ENCODE measurements at places on chromosomes 2 and 18.
A peak's percentile ranks its signal among the peaks of the same experiment; 100 is the strongest.

- DNase-seq: peak; percentile 76
Measured at GRCh38 chr2:199462956-199463692, 5.4 kb upstream of the SATB2 start.

- DNase-seq: no peak
Measured at GRCh38 chr2:112946086-112946485, 31.7 kb upstream of the IL36G start.

- no peak for DNase-seq
Measured at GRCh38 chr2:1653956-1654695, 90.2 kb downstream of the PXDN start.

DNA sequence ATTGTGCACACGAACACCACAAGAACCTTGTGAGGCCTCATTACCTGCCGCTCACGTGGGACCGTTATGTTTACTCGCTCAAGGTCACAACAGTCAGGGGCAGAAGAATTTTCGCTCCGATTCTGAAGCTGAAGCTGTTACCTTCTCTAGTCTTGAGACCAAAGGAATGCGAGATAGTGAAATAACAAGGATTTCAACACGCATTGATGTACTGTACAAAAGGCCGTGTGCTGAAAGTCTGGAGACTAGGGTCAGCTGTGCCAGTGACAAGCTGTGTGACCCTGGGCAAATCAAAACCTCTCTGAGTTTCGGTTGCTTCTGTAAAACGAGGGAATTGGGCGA is 583 bp downstream of the NEMP2 start:
- DNase-seq: no peak

DNA sequence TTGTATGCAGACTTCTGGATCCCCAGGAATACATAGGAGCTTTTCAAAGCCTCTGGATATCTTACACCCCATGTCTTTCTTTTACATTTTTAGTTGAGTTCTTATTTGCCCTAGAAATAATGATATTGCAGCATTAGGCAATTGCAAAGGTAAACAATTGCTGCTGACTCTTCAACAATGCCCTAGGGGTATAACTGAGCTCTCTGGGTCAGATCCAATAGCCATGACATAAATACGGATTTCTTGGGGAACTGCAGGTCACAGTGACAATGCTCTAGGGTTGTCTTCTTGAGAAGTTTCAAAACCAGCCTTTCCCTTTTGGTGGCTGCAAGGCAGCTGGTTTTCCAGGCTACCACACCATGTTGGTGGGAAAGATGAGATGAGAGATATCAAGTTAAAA is 16.5 kb upstream of the OR6B3 start:
- peak; percentile 88 for DNase-seq

GRCh38 chr2:161625314-161625919 is 1.2 kb downstream of the SLC4A10 start:
- no peak for DNase-seq

DNA sequence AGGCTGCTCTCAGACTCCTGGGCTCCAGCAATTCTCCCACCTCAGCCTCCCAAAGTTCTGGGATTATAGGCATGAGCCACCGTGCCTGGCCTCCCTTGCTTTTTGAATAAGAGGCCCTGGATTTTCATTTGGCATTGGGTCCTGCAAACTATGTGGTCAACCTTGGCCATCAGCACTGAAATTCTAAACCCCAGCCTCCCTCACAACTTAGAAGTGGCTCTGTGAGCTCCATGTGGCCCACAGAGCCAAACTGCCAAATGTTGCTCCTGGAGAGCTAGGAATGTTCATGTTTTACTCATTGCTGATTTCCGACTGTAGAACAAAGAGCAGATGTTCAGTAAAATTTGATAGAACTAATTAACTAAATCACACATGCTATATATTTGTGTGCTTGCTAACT is 210.6 kb upstream of the AGAP1 start:
- DNase-seq: no peak

GRCh38 chr2:100959225-100959880 is 42.7 kb upstream of the RPL31 start:
- DNase-seq: no peak

DNA sequence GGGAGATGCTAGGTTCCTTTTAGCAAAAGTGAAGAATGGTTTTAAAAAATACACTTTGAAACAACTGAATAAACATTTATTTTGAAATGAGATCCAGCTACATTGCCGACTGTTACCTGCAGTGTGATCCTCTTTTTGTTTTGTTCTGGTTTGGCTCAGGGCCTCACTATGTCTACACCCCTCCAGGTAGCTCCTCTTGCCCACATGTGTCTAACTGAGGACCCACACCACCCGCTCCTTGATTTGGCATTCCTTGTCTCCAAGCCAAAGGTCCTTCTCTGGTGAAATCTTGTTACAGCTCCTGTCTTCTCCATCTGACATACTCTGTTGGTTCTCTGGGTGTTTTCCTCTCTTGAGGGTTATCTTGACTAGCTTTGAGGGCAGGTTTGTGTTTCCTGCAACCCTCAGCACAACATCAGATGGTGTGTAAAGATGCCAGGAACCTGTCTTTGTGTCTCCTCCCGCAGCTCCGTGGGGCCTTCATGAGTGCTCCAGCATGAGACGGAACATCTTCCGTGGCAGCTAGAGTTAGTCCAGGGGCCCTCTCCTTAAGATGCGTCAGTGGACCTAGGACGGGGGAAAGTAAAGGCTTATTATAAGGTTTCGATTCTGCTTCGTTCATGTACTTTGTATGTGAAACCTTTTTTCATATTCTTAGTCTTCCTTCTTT is 32.1 kb downstream of the MAP4K4 start:
- no peak for DNase-seq

DNA sequence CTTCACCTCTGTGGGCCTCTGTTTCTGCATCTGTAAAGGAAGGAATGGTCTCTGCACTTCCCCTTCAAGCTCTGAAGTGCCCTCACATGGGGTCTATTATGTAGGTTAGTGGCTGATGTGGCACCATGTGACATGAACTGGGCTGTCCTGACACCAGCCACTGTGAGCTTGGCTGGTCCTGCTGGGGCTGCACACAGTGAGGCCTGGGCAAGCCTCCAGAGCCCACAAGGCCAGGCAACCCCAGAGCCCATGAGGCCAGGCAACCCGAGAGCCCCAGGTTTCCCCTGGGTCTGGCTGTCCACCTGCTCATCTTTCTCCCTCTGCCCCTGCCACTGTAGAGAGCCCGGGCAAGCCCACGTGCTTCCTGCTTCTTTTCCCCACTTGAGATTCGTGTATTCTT is 150.1 kb upstream of the SMAD2 start:
- DNase-seq: no peak

DNA sequence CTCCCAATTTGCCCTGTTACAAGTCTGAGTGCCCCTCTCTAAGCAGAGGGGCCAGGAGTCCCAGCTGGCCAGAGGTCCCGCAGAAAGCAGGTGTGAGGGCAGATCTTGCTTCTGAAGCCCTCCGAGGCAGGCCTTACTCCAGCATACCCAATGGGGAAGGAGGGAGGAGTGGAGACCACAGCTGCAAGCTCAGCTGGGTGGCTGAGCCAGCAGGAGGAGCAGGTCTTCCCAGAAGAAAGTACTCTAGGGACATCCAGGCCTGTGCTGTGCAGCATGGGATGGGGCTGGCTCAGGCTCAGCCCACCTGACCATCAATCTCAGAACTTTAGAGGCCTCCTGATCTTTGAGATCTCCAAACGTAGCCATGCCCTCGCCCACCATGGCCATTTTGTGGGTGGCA is 31.3 kb downstream of the PLB1 start:
- DNase-seq: no peak

DNA sequence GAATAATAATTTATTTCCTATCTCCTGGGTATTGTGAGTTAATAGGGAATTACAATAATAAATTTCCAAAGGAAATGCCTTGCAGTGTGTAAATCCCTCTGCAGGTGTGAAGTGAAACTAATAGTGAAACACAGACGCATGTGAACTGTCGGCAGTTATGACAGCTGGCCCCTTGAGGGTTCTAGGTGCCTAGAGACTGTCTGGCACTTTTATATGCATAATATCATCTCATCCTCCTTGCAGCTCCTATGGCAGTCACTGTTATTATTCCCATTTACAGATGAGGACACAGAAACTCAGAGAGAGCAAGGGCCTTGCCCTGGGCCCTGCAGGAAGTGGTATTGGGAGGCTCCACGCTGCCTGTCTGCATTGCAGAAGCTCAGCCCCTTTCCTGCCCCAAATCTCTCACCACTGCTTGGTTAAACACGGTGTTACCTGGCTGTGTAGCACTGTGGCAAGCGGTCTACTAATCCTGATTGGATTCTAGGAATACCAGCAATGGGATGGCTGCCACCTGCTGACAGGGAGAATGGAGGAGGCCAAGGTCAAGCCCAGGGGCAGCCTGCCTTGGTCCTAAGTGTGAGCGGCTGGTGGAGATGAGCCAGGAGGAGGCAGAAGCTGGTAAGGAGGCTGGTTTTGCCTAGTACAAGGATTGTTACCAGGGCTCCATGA is 32.8 kb upstream of the ACKR3 start:
- DNase-seq: no peak

DNA sequence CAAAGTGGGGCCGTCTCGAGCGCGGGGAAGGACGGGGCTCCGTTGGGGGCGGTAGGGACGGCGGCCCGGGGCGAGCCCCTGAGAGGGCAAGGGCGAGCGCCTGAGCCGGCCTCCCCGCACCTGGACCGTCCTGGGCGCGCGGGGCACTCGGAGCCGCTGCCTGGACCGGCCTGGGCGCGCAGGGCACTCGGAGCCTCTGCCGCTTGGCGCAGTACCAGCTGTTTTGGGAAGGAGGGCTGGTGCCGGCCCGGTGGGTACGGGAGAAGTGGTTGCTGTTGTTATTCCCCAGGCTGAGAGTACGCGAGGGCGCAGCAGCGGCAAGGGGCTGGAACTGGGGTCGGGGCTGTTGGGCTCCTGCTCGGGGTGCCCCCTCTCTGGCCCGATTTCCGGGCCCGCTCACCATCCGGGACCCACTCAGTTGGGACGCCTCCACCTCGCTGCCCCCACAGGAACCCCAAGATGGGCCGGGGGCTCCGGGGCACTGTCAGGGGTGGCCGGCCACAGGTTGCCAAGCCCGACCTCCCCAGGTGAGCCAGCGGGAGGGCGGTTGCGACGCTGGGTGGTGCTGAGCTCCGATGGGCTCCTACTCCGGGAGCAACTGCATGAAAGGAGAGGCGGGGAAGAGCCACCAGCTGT is 579 bp downstream of the ARHGEF4 start:
- DNase-seq: no peak

DNA sequence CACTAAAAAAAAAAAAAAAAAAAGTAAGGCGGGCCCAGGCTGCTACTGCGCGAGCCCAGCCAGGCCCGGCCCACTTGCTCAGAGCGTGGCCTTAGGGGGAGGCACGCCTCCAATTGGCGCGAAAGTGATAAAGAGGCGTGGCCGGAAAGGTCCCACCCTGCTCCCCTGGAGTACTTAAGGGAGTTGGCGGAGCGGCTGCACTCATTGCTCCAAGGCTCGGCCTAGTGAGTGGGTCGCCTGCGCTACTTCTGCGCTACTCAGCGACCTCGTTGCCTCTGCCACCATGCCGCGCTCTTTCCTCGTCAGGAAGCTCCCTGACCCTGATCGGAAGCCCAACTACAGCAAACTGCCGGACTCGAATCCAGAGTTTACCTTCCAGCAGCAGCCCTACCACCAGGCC is 36.9 kb downstream of the UNC80 start:
- no peak for DNase-seq

GRCh38 chr18:29160170-29160569 is 983.2 kb upstream of the CDH2 start:
- DNase-seq: no peak
